ENCODE measurements at places on chromosomes 5 and 9.

GRCh38 chr9:126248680-126249079 lies 77.9 kb upstream of the MVB12B start:
- no peak for DNase-seq

- no peak for DNase-seq
Observed at GRCh38 chr5:77266291-77266690, 55.8 kb downstream of the PDE8B start.

GRCh38 chr5:158660726-158661125 lies 439.0 kb downstream of the EBF1 start:
- no peak for DNase-seq

DNA sequence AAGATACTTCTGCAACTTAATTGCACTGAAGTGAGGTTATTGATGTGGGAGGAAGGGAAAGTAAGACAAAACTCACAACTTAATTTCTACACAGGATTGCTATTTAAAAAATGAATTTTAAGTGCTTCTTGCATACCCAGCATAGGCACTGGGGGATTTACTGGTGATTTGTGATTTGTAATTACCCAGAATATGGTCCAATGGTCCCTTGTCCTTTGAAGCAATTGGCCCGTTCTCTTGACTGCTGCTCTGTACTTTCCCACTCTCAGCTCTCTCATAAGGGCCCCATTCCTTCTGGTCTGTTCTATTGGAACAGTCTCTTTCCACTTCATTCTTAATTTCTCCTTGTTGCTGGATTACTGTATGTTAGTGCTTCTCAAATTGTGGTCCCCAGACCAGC lies 75.4 kb upstream of the SPATA31D4 start:
- no peak for DNase-seq

DNA sequence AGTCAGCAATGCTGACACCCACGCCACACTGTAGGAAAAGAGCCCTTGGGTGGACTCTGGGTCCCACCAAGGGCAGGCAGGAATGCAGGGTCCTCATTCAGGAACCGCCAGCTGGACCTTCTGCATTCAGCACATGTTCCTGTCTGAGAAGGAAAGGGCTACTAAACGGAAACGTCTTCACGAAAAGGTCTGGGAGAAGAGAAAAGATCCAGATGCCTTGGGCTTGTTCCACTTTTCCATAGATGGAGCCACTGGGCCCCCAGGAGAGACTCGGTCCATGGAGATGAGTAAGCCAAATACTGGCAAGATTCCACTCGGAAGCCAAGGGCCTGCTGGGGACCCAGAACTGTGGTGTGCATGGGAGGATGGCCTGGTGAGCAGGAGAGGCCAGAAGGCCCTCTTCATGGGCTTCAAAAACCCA lies 38.4 kb downstream of the LHFPL2 start:
- no peak for DNase-seq

DNA sequence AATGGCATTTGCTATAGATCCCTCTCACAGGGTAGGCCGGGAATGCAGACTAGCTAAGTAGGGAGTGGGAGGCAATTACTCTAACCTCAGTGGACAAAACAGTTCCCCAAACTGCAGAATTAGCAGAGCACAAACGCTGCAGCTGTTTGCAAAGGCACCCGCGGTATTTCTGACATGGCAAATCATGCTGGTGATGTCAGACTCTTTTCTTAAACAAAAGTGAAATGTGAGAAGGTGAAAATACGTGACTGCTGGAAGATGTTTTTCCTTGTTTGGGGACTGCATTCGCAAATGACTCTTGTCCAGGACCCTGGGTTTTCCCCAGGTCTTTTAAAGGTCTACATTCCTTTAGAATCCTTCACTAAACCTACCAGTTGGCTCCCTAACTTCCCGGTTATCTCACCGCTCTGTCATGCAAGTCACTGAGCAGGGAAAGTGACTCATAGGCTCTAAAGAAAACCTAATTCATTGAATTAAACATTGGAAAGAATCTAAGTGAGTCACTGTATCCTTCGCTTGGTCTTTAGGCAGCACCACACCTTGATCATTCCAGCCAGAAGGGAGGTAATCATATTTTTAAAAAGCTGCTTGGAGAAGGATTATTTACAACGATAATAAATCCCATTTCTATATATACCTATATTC lies 91.5 kb upstream of the DNAH5 start:
- no peak for DNase-seq

GRCh38 chr9:120726484-120726883 lies 12.2 kb upstream of the MEGF9 start:
- DNase-seq, result no peak

DNA sequence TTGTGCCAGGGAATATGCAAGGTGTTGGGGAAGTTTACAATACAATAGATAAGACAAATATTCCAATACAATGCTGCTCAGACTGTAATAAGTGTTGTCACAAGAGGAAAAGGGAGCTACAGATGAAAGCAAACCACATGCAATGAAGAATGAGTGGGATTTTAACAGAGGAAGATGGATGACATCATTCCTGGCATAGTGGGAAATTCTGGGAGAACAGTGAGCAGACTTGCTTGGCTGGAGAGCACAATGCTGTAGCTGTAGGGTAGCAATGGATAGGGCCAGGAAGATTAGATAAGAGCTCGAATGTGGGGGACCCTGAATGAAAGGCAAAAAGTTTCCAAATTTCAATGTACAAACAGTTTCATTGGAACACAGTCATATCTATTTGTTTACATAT lies 9.5 kb upstream of the DPYSL3 start:
- no peak for DNase-seq

Measured in stimulated activated naive CD8-positive, alpha-beta T cell treated with anti-CD3 and anti-CD28 coated beads, Interleukin-15, amount 100 ng/mL, for 72 hours (primary cell).